Left hindlimb (tissue), 1 donor: ENCODE measurements at places on chromosomes 3 and 15.

DNA sequence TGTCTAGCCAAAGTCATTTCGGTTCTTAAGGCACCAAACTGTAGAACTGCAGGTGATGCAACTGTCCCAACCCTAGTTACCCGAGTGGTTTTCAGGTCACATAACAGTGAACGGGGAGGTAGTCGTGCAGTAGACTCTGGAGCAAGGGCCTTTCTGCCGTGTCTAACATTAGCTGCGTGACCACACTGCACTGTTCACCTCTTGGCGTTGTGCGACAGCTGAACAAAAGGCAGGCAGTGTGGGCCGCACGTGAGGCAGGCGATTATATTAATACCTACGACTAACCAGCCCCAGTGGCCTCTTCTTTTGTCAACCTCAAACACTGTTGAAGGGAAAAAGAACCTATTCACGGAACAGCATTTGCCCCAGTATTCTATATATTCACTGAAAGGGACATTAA is 2.8 kb downstream of the LRRN1 start:
- DNase-seq = no peak

DNA sequence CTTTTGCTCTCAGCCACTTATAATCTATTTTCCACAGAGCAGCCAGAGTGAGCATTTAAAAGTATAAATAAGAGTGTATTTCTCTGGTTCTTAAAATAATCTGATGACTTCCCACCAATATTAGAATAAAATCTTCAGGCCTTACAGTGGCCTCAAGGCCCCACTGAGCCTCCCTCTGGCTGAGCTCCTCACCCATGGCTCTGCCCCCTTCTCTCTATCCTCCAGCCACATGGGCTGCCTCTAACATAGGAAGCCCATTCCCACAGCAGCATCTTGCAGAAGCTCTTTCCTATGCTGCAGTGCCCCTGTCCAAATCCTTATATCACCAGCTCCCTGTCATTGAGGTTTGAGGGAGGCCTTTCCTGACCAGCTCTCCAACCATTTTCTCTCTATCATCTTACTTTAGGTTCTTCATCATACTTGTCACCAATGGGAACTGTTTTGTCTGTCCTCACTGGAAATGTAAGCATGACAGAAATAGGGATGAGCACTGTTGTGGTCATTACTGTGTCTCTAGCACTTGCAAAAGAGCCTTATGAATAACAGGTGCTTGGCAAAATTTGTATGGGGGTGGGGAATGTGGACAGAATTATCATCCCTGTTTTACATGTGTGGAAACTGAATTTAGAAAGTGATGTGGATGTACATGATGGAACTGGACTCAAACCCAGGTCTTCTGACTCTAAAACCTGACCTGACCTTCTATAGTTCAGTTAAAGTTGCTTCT is 250.6 kb downstream of the NR1D2 start:
- DNase-seq = no peak

GRCh38 chr15:67185621-67186225 is 68.7 kb downstream of the AAGAB start:
- DNase-seq = no peak

DNA sequence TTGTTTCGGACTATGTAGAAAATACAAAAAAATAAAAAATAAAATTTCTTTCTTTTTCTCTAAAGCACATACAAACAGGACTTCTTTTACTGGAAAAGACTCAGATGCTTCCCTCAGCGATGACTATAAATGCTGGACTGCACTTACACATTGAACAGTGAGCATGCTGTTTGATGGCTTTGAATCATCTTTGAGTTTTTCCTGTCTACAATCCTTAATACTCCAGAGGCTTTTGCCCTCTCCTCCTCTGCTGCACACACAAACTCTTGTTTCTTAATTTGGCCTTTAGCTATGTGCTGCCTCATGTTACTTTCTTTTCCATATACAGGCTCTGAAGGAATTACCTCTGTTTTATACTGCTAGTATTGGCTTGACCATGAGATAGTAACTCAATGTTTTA is 575.1 kb downstream of the EPHA3 start:
- no peak for DNase-seq

DNA sequence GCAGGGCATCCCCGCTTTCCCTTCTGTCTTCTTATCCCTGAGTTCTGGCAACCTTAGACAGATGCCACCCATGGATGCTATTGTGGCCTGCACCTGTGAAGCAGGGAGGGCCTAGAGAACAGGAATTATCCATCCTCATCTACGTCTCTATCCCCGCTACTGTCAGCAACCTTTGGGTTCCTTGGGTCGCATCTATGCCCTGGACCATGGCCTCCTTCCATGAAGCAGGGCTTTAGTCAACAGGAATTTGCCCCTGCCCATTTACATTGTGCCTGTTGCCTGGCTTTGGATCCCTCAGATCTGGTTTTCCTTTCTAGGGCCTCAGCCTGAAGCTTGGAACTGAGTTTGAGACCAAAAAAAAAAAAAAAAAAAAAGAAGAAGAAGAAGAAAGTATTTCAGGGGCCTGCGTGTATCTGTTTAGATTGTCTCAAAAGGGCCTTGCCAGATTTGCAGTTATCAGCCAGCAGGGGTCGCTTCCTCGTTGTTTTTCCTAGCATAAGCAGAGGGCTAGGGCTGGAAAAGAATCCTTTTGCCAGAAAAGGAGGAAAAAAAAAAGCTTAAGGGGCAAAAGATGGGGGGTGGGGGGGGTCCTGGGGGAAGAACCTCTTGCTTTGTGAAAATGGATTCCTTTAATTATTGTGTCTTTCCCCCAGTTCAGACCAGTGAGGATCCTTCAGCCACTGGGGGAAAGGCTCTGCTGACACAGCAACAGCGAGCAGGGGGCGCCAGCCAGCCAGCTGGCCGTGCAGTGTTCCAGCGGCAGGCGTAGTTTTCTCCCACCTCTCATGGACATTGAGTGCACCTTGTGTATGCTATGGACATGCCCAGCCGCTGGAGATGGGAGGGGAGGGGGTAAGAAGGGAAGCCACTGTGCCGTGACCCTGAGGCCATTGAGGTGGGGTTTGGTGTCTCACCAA is 65.7 kb upstream of the ALDH1L1 start:
- DNase-seq = no peak
